GM06990 (cell line): ENCODE measurements at places on chromosomes 3 and 15.

GRCh38 chr15:78822514-78822913 lies 11.2 kb upstream of the ADAMTS7 start:
- no peak for DNase-seq

GRCh38 chr15:68786753-68787152 lies 33.9 kb downstream of the ANP32A start:
- no peak for DNase-seq

GRCh38 chr3:21528291-21528995 lies 222.6 kb downstream of the ZNF385D start:
- no peak for DNase-seq

DNA sequence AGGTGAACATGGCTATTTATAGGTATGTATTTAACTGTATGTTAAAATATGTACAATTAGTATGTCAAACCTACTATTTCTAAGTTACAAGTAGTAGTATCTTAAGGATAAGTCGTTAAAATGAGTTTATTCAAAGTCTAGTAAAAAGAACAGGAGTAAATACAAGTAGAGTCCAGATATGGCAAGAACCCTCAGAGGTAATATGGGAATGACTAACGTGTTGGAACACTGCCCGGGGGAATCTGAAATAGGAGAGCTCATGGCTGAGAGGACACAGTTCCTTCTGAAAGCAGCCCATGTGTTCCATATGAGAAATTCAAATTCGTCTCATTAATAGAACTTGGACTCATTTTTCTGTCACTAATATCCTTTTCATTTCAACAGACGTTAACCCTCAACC lies 158.8 kb downstream of the CLSTN2 start:
- no peak for DNase-seq

DNA sequence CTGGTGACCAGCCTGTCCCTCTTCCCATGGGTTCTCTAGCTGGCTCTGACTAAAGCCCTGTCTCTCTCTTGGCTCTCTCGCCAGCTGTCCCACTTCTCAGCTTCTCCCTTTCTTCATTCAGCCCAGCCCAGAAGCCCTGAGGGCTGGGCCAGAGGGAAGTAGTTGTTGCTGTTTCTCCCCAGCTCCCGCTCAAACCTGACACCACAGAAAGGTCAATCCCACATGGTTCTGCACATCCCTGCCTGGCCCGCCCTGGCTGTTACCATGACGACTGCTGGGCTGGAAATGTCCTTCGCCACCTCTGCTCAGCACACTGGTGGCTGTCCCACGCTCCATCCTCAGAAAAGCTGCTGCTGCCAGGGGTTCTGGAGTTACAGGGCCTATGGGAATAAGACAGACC lies 25.9 kb downstream of the CCDC32 start:
- no peak for DNase-seq

- no peak for DNase-seq
Observed at GRCh38 chr3:144915202-144915601, 943.6 kb downstream of the DIPK2A start.

DNA sequence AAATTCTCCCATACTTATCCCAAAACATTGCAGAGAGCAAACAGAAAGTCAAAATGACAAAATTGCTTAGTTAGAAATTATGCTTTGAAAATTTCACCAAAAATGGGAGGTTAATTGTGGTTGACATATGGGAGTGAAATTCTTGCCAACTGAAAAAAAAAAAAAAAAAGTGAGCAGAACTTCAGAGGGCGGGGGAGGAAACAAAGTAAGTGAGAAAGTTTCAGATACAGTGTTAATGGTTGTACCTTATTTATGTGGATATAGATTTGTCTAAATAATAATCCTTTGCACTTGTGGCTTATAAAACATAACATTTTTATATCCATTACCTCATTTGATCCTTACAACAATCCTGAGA lies 91.5 kb upstream of the RAP2B start:
- DNase-seq: no peak

DNA sequence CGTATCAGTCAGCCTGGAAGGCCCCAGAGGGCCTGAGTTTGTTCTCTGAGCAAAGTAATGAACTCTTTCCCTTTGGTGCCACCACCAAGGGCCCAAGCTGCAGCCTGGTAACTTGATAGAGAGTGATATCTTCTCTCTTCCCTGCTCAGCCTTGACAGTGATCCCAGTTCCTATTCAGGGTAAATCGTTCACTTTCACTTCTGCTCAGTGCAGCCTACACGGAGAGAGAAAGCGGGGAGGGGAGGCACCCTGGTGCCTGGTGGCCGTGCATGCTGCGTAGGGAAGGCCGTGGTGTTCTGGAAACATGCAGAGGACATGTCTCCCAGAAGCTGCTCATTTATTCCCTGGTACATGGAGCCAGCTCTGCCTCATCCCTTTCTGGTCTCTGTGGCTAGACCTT lies 54.9 kb downstream of the KIF9 start:
- no peak for DNase-seq
